ENCODE measurements at places on chromosomes 5 and 9.
A peak's percentile ranks its signal among the peaks of the same experiment; 100 is the strongest.

GRCh38 chr5:122412966-122413365 lies 100.9 kb downstream of the SNCAIP start:
- DNase-seq = no peak

DNA sequence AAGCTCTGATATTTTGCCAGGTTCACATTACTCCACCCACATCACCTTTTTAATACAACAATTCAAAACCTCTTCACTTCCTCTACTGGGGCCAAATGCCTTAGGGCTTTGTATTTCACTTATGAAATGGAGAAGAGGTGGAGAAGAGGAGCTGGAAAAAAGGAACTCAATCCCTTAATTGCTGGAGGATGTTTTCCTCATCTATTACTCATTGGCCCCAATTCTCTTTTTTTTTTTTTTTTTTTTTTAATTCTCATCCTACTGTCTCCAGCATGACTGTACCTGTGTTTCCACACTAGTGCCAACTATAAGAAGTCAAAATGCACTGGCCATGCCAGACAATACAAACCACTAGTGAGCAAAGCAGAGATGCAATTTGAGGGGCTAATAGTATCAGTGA lies 20.9 kb downstream of the FAM13B start:
- no peak for DNase-seq

DNA sequence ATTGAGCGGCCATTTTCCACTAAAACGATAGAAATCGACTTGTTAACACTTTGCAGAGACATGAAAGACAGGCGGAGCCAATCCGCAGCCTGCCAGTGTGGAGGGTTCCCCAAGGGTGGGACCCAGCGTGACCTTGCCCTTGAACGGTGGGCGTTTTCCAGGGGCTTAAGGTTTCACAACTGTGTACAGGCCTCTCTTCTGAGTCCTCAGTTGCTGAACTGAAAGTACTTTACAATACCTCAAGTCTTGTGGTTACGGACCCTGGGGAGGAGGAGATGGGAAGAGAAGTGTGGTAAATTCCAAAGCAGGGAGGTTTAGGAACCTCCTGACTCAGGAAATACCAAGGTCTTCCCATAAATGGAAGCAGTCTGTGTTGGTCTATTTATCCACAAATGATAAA lies 68.2 kb upstream of the CKMT2 start:
- no peak for DNase-seq

GRCh38 chr5:172361566-172362238 lies 78.1 kb upstream of the UBTD2 start:
- no peak for DNase-seq

DNA sequence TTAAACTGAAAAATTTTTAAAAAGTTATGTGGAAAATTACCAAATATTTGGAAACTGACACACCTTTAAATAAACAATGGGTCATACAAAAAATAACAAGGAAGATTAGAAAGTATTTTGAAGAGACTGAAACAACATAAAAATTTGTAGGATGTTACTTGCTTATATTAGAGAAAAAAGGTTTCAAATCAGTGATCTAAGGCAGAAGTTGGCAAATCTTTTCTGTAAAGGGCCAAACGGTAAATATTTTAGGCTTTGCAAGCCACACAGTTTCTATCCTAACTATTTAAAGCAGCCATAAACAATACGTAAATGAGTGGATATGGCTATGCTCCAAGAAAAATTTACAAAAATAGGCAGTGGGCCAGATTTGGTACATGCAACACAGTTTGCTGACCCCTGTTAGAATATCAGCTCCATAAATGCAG lies 81.3 kb downstream of the OXCT1 start:
- no peak for DNase-seq

- DNase-seq = peak; percentile 65
Observed at GRCh38 chr5:177111720-177112394, 21.7 kb upstream of the NSD1 start.

GRCh38 chr5:32222723-32223470 lies 48.8 kb upstream of the GOLPH3 start:
- no peak for DNase-seq

GRCh38 chr5:149284501-149284900 lies 12.8 kb downstream of the AFAP1L1 start:
- no peak for DNase-seq

GRCh38 chr9:92618633-92619225 lies 51.2 kb downstream of the IPPK start:
- no peak for DNase-seq

GRCh38 chr5:5348135-5348534 lies 74.3 kb upstream of the ICE1 start:
- no peak for DNase-seq

DNA sequence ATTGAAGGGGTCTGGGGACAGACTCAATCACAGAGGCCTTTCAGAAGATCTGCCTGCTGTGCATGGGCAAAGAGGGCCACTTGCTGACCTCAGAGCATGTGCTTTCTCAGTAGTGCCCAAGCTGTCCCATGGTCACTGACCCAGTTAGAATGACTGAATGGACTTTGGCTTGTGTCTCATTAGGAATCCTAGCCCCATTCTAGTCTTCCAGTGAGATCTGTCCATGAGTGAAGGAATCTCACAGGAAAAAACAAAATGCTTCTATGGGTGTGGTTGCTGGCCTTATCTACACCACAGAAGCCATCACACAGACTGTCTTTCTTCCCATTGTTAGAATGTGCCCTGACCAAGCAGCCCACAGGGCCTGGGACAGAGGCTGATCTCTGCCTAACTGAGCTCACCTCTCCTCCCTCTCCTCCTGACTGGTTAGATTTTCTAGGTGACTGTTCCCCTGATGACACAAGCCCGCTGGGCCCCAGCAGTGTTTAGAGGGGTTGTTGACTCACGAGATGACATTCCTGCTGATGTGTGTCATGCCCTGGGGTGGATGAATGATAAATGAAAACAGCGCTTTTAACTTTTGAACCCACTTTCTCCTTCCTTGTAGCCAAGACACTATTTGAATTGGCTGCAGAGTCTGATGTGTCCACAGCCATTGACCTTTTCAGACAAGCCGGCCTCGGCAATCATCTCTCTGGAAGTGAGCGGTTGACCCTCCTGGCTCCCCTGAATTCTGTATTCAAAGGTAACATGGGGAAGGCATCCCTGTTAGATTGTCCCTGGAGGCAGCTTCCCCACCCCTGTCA lies 24.8 kb downstream of the TGFBI start:
- DNase-seq = no peak
